IPS DF 6.9 (cell line): ENCODE measurements at places on chromosomes 3 and 15.

- DNase-seq: no peak
Observed at GRCh38 chr3:21673393-21673792, 77.6 kb downstream of the ZNF385D start.

DNA sequence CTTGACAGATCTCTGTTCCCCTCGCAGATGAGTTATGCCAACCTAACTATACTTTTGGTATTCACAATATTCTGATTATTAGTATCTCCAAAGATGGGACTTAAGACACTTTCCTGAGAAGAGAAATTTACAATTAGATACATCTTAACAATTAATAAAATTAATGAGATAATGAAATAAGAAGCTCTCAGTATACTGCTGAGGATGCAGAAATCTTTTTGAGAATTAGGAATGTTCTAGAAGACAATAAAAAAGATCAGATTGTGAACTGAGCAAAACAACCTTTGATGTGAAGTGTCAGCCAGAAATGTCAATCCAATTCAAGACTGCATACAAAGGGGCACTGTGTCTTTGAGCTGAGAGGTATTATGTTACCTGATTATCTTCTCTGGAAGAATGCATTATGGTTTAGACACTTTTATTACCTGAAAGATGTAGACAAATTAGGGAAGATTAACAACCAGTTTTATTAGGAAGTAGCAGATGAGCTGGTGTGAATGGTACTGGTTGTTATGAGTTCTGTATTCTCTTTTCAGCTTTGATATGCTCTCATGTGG is 262.9 kb downstream of the TIGIT start:
- no peak for DNase-seq

DNA sequence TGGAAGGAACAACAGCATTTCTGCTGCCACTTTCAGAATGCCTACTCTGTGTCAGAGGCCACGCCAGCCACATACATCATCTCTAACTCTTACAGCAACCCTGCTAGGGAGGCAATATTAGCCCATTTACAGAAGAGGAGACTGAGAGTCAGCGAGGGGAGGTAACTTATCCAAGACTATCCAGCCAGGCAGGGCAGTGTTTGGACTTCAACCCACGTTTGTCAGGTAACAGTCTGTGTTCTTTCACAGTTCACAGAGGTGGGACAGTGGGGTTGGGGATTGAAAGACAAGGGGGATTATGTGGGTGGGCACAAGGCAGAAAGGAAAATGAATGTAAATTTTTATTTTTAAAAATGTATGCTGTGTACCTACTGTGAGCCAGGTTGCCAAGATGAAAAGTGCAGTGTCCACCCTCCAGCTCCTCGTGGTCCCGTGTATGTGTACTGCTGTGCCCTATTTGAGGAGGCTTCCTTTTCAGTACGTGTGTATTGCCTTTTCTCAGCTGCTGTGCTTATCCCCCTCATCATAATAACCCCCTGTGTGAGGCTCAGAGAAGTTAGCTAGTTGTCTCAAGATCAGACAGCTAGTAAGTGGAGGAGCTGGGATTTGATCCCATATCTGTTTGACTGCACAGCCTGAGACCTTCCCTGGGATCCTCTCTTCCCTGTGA is 16.5 kb upstream of the ATP2B2 start:
- DNase-seq: no peak

DNA sequence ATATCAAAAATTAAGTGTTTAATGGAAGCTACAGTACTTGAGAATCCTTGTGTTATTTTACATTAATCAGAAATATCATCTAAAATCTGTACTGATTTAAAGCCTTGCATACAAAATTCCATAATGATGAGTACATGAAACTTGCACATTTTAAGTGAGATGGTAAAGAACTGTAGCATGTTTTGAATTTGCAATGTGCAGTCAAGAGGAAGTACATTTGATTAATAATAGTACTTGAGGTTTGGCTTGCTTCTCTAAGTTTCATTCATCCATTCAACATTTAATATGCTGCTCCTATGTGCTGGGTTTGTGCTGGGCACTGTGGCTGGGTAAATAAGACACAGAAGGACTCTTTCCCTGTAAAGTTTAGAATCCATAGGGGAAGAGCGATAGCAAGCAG is 332.3 kb downstream of the CNTN3 start:
- no peak for DNase-seq

DNA sequence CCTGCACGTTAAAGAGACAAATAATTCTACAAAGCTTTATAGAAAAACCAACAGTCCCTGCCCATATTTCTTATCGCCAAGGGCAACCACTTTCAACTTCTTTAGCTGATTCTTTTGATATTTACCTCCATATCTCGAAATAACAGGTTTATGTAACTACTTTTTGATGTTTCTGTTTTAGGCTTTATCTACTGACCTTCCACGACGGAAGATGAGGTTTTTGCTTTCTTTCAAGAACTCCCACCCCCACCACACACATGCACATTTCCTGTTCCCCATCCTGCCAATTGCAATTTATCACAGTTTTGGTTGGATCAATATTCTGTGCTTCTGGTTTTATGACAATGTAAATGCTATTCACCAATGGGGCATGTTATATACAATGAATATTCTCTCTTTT is 330.4 kb upstream of the ICE2 start:
- no peak for DNase-seq

- no peak for DNase-seq
Observed at GRCh38 chr3:148839805-148840204, 12.2 kb downstream of the CPB1 start.

- DNase-seq: no peak
Observed at GRCh38 chr15:50150349-50150748, 31.3 kb upstream of the ATP8B4 start.

DNA sequence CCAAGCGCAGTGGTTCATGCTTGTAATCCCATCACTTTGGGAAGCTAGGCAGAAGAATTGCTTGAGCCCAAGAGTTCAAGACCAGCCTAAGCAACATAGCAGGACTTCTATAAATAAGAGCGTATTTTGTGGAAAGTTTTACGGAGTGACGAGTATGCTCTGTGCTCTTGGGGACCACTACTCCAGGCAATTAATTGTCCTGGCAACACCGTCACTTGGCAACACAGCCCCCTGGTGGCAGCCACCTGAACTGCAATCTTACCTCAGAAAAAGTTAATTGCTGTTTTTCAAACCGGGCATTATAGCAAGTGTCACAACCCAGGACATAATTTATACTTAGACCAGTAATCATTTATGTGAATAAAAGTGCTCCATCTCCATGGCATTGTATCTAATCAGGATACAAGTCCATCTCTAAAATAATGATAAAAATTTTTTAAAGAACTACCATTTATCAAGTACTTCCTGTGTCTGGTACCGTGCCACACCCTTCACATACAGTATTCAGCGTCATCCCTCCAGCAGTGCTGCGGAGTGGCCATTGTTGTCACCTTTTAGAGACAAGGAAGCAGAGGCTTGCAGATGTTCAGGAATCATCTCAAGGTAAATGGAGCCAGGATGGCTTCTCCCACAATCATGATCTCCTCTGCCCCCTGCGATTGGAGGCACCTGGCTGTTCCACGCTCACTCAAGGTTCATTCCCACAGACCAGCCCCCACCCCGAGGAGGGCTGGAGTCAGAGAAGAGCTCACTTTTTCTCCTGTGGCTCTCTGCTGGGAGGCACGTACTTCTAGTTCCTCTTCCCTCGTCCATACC is 34.5 kb downstream of the PLA2G4D start:
- no peak for DNase-seq

DNA sequence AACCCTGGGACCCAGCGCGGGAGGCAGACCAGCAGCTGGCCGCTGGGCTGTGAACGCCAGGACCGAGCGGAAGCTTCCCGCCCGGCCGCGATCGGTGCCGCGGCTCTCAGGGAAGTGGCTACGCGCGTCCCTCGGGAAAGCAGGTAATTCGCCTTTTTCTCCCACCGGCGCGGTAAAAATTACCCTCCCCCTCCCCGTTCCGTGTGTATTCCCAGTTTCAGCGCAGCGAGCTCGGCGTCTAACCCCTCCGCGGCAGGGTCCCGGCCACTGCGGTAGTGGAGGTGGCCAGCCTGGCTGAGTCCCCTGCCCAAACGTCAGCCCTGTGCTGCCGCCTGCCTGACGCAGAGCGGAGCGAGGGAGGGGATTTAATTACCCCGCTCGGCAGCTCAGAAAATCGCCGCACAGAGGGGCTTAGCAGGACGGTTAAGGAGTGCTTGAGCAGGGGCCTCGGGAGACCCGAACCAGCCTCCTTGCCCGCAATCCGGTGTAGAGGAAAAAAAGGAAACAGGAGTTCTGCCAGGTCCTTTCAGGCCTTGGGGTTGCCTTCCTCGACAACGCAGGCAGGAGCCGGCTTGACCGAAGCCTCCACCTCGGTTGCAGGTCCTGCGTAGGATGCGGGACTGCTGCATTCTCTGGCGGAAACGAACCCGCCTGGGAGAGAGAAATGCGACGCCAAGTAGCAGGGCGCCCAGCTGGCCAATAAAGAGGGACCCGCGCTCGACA is 2.9 kb downstream of the GATA2 start:
- no peak for DNase-seq

DNA sequence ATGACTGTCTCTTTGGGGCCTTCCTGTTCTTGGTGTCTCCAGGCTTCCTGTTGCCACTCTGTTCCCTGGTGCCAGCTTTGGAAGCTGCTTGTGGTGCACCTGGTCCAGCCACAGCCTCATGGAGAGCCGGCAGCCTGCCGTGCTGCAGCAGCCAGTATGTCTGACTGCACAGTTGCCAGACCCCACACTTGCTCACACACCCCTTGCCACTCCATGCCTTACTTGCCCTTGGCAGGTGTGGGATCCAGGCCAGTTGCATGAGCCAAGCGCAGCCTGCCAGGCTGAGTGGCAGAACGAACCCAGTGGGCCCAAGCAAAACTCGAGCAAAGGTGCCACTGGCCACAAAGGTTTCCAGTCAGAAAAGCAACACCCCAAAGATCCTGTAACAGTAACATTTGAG is 309.2 kb downstream of the DOCK3 start:
- no peak for DNase-seq

- no peak for DNase-seq
Observed at GRCh38 chr15:37037850-37038715, 62.3 kb downstream of the MEIS2 start.

GRCh38 chr3:170081079-170081741 is 43.4 kb downstream of the GPR160 start:
- no peak for DNase-seq

- no peak for DNase-seq
Observed at GRCh38 chr3:134028486-134029255, 1.1 kb downstream of the SLCO2A1 start.

- no peak for DNase-seq
Observed at GRCh38 chr3:154304116-154304786, 20.0 kb downstream of the DHX36 start.

DNA sequence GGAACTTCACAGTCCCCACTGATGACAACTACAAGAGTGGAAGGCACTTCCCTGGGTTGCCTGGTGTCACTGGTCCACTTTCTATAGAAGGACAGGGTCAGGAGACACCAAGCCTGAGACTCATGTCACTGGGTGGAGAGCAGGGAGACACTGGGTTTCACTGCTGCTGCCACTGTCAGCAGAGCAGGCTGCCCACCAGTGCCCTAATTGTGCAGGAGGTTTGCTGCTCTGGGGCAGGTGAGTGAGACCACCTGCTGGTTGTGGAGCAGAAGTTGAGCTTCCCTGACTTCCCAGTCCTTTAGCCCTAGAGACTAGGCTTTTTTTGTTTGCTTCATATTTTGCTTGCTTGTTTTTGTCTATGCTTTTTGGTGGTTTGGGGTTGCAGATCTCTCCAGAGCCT is 528.4 kb upstream of the RGMA start:
- DNase-seq: no peak

DNA sequence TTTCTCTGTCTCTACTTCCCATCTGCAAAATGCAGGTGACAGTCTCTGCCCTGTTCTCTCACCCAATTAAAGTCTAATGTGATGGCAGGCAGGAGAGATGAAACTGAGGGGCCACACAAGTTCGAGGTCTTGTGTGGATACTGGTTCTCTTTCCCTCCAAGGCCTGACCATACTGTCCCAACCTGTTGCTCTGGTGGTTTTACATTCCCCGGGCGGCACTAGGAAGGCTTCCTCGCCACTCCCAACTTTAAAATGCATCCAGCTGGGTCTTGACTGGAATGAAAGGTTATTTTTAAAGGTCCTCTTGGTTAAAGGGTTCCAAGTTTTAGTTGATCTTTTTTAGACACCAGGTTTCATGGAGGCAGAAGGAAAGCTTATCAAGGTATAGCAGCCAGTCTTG is 37.2 kb downstream of the WHAMM start:
- DNase-seq: no peak

DNA sequence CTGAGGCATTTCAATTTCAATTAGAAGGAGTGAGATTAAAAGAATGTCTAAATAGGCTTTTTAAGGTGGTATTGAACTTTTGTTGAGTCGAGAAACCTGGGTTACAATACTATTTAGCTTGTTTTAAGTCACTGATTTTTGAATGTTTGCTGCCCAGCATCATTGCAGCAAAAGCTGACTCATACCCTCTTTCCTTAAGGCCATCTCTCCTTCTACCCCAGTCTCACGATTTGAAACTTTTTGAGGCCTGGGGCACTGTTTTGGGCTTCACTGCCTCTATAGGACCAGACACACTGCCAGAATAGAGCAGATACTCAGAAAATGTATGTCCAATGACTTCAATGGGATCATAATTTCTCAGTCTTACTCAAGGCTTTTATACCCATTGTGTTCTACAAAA is 319.6 kb upstream of the TGFBR2 start:
- no peak for DNase-seq
